Naive thymus-derived CD4-positive, alpha-beta T cell (primary cell): ENCODE measurements at places on chromosomes 3 and 15. TPM values are rescaled to one million over a fixed set of nuclear protein-coding genes. Genes with fewer than 3 reads are reported as not detected.

Gene TPRG1
- 3.3 TPM for total RNA-seq

Gene BFSP2
- total RNA-seq: not detected

Gene TEX55
- not detected for total RNA-seq

Gene NR2E3
- total RNA-seq: not detected

Gene FBN1
- total RNA-seq: 0.51 TPM

Gene FOXB1
- 0.89 and 0.97 TPM in 2 replicates for total RNA-seq

Gene CLDN16
- total RNA-seq: not detected

Gene TIMP4
- total RNA-seq: not detected

Gene FSIP1
- not detected for total RNA-seq

Gene OXSR1
- total RNA-seq: 35.9 TPM

- no peak for DNase-seq
These were observed 9.8 kb upstream of the CNTN3 start for GRCh38 chr3:74624301-74624700.

DNA sequence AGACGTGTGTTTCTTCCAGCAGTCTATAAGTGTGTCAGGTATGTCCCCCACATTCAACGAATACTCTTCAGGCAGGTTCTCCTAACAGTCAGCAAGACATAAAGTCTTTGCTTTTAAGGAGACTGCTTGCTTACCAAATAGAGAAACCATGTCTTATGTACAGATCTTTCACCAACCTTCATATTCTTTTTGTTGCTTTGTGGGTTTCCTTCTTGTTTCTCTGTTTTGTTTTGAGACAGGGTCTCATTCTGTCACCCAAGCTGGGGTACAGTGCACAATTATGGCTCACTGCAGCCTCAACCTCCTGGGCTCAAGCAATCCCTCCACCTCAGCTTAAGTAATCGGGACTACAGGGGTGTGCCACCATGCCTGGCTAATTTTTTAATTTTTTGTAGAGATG, 14.3 kb downstream of the DYNC1LI1 start:
- DNase-seq: no peak

DNA sequence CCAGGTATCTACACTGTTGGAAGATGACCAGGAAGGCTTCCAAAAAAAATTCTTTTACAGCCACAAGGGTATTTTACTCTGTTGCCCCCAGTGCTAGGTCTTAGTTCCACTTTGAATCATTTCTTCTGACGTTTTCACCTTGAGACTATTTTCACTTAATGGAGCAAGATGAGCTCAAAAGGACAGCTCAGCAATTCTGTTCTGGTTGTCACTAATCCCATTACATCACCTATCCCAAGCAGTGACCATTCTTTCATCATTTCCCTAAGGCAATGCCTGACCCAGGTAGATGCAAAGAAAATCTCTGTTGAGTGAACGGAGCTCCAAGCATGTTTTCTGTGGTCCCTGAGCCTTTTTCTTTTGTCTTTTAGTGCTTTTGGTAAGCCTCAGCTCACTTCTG, 210.0 kb downstream of the KCNAB1 start:
- no peak for DNase-seq

GRCh38 chr3:50165910-50166538, 10.9 kb downstream of the SEMA3F start:
- no peak for DNase-seq

- DNase-seq: no peak
These were observed 15.2 kb downstream of the TRAIP start for GRCh38 chr3:49841126-49841696.

DNA sequence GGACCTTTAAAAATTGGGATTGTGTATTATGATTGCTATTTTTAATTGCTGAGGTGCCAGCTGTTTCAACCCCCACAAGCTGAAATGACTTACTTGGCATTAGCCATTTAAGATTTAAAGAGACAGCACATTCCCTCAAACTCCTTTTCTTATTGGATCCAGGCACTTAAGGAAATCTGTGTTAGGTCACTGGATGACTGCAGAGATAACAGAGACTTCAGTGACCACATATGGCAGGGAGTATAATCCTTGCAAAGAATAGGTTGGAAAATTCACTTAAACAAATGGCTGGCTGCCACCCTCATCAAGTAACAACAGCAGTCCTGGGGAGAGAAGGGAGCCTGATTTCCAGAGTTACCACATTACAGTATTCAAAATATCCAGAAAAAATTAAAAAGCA, 66.6 kb downstream of the SLMAP start:
- no peak for DNase-seq

DNA sequence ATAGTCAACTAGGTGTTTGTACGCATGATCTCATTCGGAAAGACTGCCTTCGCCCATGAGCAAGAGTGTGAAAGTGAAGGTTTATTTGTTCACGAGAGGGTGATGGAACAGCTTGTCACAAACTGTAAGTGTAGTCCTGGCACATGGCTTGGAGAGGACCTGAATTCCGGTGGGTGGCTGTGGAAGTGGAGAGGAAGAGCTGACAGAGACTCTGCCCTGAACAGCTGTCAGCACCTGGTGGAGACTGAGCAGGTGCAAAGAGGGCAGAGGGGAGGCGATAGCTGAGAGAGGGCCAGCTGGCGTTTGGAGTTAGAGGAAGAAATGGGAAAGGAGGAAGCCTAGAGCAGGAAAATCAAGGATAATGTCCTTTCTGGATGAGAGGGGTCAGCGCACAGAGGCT, 155.7 kb downstream of the EEFSEC start:
- no peak for DNase-seq

GRCh38 chr3:10674578-10674977, 141.4 kb upstream of the SLC6A11 start:
- no peak for DNase-seq

- no peak for DNase-seq
These were observed 12.0 kb downstream of the EXOSC7 start for GRCh38 chr3:44988073-44988472.

DNA sequence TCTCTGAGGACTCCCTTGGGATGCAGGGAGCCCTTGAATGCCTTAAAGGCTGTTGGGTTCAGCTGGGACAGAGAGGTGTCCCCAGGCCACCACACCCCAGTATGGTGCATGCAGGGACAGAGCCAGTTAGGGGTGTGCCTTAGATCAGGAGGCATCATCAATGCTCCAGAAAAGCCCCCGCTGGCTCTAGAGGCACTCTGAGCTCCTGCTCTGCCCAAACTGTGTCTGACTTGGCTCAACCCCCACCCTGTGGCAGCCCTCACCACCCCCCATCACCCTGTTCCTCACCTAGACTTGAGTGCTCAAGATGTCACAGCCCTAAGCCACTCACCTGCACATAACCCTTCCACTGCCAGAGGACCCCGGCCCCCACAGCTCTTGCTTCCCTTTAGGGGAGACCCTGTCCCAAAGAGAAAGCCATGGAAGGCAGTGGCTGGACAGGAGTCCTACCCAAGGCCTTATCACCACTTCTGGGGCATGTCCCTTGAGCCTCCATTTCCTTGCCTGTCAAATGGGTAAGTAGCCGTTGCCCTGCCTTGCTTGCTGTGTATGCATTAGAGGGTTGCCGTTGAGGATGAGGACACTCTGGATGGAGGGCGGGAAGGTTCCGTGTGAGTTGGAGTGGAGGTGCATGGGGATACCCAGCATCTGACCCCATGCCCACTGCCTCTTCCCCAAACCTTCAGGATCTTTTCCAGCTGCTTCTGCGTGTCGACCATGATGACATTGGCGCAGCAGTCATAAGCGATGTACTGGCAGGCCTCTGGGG, 41.4 kb downstream of the ACSBG1 start:
- DNase-seq: no peak
